NCI-H1694 treated with DMSO at 0.1 percent for 48 hours (cell line): ENCODE measurements at places on chromosomes 12 and 14.

- no peak for DNase-seq
Observed at GRCh38 chr12:43551279-43551970, 578 bp downstream of the ADAMTS20 start.

DNA sequence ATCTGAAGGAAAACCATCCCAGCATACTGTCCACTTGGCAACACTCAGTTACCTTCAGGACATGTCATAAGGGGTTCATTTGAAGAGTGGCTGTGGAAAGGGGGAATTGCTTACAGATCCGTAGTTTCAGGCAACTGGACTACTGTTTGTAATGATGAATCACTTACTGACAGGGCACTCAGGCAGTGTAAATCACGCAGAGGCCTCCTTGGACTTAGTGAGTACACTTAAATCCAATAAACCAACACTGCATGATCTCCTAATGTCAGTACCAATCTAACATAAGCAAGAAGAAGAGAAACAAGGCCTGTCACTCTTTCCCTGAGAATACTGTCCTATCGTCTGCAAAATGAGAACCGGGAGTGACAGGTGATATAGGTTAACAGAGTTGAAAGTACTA lies 104.8 kb downstream of the TRAFD1 start:
- DNase-seq: no peak

- DNase-seq: peak; percentile 74
Observed at GRCh38 chr14:49173765-49174373, 412.3 kb downstream of the RPS29 start.

DNA sequence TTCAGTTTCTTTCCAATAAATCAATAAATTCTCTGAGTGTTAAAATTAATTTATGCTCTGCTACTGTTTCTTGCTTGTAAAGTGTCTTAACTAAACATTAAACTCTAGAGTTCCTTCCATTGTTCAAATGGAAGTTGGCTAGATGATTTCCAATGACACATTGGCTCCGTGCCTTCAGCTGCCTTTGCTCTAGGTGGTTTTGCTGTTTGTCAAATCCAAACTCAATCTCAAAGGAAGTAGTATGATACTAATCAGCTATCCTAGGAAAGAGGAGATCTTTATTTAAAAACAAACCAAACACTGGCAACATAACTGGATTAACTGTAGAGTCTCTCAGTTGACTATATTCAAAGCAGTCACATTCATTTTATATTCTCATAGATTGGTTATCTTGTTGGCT lies 356.4 kb downstream of the FOXG1 start:
- DNase-seq: no peak

GRCh38 chr14:95711476-95712176 lies 2.3 kb downstream of the TCL1A start:
- no peak for DNase-seq

GRCh38 chr12:122861587-122861970 lies 26.3 kb downstream of the HIP1R start:
- no peak for DNase-seq

- peak; percentile 50 for DNase-seq
Observed at GRCh38 chr14:91946622-91947474, 646 bp downstream of the FBLN5 start.

DNA sequence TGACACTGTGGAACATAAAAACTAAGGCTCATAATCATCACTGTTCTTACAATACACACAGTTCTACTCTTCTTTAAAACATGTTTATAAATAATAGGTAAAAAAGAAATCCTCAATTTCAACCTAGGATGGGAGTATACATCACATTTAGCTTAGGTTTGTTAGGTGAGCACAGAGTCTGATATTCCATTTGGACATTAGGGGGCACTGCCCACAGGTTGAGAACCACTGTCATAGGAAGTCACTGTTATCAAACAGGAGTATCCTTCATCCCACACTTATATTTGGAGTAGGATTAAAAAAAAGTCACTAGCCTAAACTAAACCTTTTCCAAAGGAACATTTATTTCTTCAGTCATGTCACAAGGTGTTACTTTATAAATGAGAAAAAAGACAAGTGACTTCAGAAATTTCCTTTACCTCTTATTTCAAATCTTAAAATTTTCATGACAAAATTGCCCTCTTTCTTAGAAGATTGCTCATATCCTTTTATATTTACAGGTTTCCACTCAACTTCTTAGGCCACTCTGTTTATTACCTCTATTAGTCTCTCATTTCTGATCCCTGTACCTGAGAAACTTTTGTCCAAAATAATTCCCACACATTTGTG lies 240.6 kb downstream of the CPNE8 start:
- DNase-seq: no peak

GRCh38 chr12:65324551-65324950 lies 46.1 kb downstream of the MSRB3 start:
- no peak for DNase-seq

DNA sequence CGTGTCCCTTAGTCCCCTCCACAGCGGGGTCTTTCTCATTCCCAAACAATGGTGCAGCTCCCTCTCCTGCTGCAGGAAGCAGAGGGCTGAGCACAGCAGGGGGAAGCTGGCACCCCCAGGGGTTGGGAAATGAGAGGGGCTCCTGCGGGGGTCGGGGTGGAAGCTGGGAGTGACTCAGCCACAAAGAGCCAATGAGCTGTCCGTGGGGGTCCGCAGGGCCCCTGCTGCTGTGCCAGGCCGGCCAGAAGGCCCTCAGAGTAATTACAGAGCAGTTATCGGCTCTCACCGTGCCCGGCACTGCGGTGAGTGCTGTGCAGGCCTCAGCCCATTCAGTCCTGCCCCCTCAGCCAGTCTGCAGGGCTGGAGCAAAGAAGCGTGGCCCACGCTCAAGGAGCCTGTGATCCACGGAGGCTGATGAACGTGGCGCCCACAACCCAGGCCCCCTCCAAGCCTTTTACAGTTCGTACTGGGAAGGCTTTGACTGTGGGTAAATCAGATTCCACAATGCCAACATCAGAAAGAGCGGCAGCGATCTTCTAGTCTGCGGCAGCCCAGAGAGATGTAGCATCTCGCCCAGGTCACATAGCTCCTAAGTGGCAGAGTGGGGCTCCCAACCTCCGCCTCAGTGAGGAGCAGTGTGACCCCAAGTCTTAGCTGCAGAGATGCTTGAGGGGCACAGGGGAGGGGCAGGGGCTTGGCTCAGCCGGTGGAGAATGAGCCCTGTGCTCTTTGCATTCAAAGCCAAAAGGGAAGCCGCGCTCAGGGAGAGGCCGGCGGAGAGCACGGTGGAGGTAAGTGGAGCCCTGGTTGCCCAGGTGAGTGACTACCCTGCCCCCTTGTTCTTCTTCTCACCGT lies 43.4 kb downstream of the SLC6A12 start:
- DNase-seq: no peak

DNA sequence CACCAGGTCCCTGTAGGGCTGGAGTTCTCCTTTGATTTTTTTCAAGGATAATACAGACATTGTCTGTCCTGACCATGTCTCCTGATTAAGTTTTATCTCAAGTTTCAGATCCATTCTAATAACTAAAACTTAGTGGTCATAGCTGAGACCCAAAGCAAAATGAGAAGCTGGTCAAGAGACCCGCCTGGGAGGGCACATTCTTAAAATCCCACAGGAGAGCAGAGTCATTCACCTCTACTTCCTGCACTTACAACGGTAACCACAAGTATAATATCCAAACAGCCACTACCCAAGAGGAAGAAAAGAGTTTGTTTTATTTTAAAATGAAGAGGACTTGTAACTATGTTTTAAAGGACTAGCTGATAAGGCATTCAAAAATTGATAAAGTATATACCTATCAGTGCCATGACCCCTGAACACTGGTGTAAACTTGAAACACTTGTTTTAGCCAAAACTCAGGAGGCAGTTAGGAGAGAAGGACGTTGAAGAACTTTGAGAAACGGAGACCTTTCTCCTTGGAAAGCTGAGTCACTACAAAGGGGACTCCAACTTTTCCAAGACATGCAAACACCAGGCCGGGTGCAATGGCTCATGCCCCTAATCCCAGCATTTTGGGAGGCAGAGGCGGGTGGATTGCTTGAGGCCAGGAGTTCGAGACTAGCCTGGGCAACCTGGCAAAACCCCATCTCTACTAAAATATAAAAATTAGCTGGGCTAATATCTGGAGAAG lies 478.2 kb downstream of the GLT1D1 start:
- DNase-seq: no peak

DNA sequence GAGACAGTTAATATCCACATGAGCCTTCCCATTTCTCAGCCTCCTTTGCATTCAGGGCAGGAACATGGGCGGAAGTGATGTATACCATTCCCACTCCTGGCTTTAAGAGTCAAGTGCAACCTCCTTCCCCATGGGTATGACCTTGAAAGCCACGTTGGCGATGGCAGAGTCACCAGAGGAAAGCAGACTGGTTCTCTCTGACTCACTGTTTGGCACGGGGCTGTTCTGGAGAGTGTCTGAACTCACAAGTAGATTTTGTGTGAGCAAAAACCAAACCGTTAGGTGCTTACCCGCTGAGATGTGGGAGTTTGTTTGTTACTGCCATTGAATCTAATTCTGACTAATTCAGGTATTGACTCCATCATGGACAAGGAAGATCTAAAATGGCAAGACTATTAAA lies 36.7 kb upstream of the PZP start:
- no peak for DNase-seq

- DNase-seq: no peak
Observed at GRCh38 chr14:104184506-104184905, 46.1 kb downstream of the KIF26A start.

DNA sequence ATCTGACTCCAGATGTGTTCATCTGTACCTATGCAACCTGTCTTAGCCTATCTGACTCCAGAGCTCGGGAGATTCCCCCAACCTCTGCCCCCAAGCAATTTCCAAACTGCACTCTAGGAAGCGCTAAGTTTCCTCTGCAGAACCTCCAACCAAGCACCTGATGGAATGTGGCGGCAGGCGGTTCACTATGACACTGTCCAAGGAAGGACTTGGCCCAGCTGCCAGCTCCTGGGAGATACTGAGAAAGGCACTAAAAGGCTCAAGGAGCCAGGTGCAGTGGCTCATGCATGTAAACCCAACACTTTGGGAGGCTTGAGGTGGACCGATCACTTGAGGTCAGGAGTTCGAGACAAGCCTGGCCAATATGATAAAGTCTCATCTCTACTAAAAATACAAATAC lies 244.0 kb downstream of the BCL11B start:
- DNase-seq: no peak

- DNase-seq: no peak
Observed at GRCh38 chr12:58241099-58241498, 299.7 kb downstream of the ATP23 start.

GRCh38 chr14:102910442-102910841 lies 12.0 kb upstream of the AMN start:
- DNase-seq: no peak

GRCh38 chr12:16726879-16727278 lies 120.9 kb upstream of the LMO3 start:
- no peak for DNase-seq

DNA sequence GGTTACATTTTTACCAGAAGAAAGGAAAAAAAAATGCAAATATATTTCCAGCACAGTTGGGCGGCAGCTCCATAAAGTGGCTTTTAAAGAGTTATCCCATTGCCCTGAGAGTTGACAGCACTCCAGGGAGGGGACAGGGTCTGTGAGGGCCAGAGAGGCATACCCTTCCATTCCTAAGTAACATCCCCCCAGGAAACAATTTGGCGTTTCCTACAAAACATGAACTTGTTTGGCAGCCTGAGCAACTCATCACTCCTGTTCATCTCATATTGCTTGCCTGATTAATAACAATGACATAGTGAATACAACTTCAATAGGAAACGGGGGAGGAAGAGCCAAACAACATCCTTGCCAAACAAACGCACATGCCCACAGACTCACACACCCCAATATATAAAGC lies 23.3 kb downstream of the TC2N start:
- no peak for DNase-seq

DNA sequence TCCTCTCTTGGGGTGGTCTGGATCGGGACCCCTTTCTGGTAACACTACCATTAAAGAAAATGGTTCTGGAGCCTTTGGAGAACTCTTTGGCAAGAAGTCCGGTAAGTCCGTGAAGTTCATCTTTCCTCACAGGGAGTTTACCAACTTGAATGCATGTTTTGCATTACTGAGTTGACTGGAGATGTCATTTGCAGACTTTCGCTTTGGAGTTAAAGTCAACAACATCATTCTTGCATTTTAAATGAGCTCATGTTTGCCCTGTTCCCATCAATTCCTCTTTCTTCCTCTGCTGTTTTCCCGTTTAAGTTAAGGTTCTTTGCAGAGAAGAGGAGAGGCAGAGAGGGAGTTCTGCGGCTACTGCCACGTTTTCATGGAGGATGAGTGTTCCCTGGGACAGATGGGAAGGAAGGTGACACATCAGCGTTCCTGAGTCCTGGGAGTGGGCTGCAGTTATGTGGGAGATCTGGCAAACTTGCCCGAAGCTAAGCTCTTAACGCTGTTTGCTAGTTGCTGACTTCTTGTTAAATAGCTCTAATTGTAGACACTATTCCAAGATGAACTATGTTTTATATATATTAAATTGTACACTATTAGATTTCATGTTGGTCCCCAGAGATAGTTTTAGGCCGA lies 18.8 kb upstream of the PRICKLE1 start:
- no peak for DNase-seq

DNA sequence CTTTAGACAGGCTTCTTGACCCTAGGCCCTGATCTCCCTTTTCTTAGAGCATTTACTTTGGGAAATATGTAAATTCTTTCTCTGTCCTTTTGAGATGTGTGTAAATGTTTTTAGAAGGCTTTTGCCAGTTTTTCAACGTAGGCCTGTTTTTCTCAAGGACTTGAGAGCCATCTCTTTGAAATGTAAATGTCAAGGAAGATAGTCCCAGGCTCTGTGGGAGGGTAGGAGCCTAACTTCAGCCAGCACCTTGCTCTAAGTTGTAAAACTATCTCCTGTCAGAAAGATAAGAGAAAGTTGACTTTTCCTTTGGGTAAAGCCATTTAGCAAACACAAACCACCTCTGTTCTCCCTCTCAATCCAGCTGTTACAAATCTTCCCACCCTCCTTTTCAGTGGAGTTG lies 219.8 kb downstream of the RPS29 start:
- no peak for DNase-seq

DNA sequence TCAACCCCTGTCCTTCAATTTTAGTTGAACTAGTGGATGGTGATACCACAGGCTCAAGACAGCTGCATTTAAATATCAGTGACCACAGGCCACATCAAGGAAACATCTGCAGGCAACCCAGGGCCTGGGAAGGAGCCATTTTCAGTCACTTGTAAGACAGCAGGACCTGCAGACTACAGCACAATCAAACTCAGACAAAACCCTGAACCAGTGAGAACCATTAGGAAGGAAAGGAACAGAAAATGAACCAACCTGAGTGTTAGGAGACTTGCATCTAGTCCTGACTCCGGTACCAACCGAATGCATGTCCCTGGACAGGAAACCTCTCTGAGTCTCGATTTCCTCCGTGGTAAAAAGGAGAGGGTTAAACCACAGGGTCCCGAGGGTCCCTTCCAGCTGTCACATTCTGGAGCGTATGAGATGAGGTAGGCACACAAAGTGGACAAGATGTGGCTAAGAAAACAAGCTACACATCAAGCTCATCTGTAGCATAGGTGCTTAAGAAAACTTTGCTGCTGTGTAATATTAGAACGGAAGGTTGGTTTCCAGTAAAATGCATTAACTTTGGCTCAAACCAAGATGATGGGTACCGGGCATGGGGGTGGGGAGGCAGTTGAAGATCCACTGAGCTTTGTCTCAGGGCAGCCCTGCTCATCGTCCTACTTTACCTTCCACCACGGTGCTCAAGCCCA lies 1.6 kb upstream of the CDKN1B start:
- no peak for DNase-seq
